GM18507 (cell line): ENCODE measurements at places on chromosomes 5 and 9.

DNA sequence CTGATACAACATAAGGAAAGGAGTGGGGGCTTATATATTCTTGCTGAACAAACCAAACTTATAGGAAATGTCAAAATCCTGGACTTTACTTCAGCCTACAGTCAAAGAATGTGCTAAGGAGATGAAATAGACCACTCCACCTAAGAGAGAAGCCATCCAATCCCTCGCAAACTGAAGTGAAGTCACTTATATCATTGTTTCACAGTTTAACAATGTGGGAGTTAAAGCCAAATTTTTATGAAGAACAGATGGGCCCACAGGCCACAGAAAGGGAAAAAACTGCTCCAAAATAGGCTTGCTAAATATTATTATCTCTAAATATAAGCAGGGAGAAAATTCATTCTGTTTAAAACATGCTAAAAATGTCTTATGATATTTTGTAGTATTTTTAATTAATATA is 233.3 kb downstream of the GAS1 start:
- no peak for DNase-seq

- DNase-seq: no peak
These were observed 288.9 kb downstream of the RAB3C start for GRCh38 chr5:58871648-58872242.

DNA sequence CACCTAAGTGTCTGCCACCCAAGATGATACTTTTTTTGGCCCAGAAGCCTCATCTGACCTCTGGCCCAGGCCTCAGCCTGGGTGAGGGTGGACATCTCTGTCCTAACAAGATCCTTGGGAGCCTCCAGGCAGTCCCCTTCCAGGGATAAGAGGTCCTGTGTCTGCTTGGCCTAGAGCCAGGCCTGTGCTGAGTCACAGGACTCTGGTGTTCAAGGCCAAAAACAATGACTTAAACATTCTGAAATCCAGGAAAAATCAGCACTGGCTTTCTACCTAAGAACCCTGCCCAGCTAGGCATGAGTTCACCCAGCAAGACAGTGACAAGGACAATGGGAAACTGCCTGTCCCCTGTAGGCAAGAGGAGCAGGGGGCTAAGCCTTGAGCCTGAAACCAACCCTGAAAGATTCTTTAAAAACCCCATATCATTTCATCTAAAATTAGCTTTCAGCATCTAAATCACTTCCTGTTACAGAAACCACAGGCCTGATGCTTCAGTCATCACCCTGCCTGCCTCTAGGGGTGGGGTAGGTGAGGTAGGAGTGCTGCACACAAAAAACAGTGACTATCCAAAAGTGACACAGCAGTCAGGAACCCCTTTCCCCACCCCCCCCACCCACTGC is 29.9 kb downstream of the CSF2 start:
- peak; percentile 71 for DNase-seq

DNA sequence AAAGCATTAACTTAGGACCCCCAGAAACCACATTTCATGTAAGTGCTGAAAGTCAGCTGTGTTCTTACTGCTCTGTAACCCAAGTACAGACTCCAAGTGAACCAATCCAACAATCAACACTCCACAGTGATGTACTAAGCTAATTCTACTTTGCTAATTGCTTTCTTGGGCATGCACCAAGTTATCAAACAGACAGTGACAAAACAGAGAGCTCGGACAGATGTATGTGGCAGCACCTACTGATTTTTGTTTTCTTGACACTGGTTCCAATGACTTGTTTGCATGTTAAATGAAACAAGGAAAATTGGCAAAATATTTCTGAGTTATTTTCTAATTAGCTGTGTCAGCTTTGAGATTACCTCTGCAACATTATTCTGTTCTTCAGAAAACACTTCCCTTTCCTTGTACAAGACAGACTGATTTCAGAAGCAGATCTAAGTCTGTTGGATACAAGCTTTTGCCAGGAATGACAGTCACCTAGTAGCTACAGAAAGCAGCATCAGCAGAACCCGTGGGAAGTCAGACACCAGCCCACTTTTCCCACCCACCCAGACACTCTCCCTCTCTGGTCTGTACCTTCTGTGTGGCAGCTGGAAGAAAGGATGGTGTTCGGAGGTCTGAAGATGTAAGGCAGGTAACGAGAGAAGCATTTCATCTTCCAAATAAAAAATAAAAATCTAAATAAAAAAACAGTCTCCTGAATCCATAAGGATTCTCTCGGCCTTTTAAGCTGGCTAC is 176.7 kb upstream of the PPP2R2B start:
- DNase-seq: no peak

DNA sequence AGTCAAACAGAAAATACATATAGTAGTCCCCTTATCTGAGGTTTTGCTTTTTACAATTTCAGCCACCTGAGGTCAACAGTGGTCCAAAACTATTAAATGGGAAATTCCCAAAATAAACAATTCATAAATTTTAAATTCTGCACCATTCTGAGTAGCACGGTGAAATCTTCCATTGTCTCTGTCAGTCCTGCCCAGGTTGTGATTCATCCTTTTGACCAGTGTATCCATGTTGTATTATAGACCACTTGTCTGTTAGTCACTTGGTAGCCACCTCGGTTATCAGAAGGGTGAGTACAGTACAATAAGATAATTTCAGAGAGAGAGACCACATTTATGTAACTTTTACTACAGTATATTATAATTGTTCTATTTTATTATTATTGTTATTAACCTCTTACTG is 2.8 kb downstream of the CCDC152 start:
- DNase-seq: no peak

GRCh38 chr5:3451961-3452360 is 143.7 kb upstream of the IRX1 start:
- no peak for DNase-seq

- no peak for DNase-seq
These were observed 40.7 kb upstream of the PPP3R2 start for GRCh38 chr9:101635473-101635872.

DNA sequence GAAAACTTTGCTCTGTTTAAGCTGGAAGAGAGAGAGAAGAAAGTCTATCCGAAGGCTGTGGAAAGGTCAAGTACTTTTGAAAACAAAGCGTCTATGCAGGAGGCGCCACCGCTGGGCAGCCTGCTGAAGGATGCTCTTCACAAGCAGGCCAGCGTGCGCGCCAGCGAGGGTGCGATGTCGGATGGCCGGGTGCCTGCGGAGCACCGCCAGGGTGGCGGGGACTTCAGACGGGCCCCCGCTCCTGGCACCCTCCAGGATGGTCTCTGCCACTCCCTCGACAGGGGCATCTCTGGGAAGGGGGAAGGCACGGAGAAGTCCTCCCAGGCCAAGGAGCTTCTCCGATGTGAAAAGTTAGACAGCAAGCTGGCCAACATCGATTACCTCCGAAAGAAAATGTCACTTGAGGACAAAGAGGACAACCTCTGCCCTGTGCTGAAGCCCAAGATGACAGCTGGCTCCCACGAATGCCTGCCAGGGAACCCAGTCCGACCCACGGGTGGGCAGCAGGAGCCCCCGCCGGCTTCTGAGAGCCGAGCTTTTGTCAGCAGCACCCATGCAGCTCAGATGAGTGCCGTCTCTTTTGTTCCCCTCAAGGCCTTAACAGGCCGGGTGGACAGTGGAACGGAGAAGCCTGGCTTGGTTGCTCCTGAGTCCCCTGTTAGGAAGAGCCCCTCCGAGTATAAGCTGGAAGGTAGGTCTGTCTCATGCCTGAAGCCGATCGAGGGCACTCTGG is 32.6 kb downstream of the CD180 start:
- no peak for DNase-seq

GRCh38 chr5:171307789-171308452 is 1.1 kb upstream of the TLX3 start:
- no peak for DNase-seq
